ENCODE measurements at places on chromosomes 7 and 10.

DNA sequence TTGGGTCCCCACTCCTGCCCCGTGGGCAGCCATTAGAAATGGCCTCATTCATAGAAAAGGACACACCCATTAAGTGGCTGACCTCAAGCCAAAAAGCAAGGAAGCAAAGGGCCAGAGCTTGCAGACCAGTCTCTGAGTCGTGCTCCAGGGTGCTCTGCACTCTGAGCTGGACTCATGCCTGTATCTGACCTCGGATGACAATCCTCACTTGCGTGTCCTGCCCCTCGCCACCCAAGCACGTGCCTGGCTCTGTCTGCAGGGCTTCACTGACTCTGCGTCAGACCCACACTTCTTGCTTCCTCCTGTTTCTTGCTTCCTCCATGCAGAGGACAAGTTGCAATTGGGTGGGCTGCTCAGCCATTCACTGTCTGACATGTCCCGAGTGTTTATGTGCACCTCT lies 138.8 kb downstream of the OAT start:
- no peak for DNase-seq

GRCh38 chr7:159227433-159227832 lies 82.8 kb upstream of the VIPR2 start:
- DNase-seq = peak; percentile 21

- no peak for DNase-seq
These were observed 72.5 kb upstream of the LRRN3 start for GRCh38 chr7:111018447-111018846.

DNA sequence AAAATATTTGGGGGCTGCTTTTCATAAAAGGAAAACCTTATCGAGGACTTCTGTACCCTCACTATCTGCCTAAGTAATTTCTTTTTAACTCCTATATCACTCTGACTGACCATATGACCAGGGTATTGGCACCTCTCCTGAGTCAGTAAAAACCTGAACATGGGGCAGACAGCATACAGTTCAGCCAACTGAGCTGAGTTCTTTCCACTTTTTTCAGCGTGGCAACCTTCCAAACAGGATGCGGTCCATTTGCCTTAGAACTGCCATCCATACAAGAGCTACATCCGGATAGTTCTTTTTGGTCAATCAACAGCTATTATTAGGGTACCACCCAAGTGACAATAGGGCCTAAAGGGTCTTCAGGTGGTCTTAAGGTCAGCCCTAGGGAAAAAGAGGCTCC lies 122.6 kb downstream of the MARCHF5 start:
- DNase-seq = no peak

- DNase-seq = no peak
These were observed 51.3 kb upstream of the STEAP4 start for GRCh38 chr7:88357781-88358525.

DNA sequence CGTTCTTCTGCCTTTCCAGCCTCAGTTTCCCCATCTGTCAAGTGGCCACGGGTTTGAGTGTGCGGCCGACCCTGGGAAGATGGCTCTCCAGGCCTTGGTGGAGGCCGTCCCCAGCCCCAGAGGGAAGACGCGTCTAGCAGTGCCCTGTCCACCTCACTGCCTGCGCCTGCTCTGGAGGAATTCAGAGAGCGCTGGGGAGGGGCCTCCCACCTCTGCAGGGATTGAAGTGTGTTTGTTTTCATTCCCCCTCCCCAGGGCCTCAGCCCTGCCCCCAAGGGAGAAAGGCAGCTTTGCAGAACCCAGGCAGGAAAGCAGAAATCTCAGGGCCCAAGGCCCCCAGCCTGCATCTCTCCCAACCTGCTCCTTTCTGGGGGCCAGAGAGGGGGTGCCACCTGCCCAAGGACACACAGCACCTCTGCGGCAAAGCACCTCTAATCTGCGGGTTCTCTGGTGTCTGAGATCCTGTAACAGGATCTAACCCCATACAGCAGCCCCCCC lies 91.0 kb downstream of the MICALL2 start:
- no peak for DNase-seq

DNA sequence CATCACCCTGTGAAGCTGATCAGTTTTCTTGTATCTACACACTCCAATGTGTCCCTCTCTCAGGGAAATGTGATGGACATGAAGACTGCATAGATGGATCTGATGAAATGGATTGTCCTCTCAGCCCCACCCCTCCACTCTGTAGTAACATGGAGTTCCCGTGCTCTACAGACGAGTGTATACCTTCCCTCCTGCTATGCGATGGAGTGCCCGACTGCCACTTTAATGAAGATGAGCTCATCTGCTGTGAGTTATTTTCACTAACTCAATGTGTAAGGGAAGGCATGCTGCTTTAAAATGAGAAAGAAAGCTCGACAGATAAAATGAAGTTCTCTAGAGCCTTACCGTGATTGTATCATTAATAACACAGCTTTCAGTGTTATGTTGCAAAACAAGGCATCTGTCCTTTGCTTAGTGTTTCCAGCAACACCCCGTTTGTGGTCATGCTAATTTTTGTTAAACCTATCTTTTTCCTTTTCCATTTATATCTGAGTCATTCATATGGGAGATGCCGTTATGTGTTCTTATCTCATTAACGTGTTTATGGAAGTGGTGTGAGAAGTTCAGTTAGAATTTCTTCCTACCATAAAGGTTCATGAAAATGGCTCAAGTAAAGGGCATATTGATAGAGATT lies 220.9 kb upstream of the PLXDC2 start:
- no peak for DNase-seq

GRCh38 chr7:27240015-27240731 lies 2.4 kb upstream of the EVX1 start:
- DNase-seq = no peak

DNA sequence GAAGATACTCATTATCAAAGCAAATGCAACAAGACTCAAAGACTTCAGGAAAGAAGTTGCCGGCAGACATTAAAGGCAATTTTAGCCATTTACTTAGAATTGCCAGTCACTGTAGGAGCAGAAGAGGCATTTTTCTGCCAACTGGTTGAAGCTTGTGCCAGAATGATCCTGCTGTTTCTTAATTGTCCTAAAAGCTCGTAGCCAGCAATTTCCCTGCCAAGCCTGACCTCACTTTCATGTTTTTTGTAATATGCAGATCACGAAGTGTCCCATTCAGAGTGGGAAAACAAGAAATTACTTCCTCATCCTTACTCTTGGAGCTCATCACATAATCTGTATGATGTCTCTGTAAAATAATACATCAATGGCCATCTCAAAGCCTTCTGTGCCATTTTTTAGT lies 130.9 kb upstream of the ANKRD1 start:
- no peak for DNase-seq

DNA sequence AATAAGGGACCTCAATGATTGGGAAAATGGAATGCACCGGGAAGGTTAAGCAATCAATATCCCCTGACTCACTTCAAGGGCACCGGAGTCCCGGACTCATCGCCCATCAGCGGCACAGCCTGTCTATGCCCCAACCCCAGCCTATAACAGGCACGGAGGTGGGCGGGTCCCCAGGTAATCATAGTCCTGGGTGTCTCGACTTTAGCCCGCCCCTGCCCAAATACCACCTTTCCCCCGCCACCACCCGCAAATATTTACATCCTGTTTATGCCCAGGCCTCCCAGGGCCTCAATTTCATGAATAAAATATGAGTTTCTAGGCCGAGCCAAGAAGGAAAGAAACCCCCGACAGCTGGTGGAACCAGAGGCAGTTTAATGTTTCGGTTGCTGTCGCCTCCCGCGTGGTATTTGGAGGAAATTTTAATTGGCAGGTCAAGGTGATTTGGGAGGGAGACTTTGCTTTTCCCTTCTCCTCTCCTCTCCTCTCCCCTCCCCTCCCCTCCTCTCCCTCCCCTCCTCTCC lies 15.6 kb upstream of the RFC2 start:
- peak; percentile 55 for DNase-seq

DNA sequence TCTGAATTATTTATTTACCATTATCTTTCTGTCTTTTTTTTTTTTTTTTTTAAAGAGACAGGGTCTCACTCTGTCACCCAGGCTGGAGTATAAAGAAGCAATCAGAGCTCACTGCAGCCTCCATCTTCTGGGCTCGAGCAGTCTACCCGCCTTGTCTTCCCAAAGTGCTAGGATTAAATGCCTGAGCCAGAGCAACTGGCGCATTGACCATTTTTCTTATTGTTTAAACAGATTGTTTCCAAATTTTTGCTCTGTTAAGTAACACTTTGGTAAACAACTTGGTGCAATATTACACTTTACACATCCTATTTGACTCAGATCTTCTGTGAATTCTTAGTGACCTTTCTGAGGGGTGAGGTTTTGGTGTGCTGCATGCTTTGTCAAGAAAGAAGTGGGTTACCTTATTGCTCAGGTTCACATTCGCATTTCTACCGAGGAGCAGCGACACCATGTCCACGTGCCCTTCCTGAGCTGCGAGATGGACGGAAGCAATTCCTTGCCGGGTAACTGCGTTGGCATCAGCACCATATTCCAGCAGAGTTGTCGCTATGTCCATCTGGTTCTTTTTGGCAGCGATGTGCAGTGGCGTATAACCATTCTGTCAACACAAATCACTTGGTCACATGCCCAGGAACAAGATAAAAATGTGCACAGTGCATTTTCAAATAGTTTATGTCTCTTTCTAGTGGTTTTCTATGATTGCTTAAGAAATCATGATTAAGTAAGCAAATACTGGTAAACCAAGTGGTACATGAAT lies 203.2 kb downstream of the ANK3 start:
- no peak for DNase-seq

GRCh38 chr7:1972744-1973143 lies 260.0 kb downstream of the MAD1L1 start:
- no peak for DNase-seq

- no peak for DNase-seq
These were observed 500.1 kb upstream of the ZMIZ1 start for GRCh38 chr10:78568620-78569019.

DNA sequence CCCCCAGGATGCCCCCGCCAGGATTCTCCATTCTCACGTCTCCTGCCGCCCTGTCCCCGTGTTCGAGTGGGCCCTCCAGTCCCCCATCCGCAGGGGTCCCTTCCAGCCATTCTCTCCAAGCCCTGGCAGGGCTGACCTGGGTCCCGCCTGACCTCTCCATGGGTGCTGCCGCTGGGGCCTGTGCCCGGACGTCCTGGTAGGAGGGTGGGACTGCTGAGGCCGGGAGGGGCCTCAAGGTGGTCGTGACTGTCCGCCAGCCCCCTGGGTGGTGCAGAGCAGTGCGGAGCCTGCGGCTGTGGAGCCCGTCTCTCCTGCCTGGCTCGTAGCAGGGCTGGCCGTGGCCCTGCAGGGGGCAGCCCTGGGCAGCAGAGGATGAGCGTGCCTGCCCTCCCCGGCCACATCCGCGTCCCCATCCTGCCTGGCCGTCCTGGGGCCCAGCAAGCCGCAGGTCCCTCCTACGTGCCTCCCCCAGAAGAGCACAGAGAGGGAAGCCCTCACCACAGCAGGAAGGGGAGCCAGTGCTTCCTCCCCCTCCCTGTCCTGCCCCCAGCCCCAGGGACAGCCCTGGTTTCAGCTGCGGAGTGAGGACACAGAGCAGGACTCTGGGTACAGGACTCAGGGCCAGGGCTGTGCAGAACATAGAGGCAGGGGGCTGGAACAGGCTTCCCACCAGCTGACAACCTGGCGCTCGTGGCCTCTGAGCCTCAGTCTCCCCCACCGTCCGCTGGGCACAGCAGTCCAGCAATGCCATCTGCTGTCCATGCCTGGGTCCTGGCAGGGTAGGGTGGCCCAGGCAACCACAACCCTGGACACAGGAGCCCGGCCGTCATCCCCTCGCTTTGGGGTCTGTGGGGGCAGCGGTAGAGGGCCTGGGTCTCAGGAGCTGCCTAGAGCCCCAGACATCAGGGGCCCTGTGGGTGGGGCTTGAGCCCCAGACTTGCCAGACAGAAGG lies 1.5 kb upstream of the GRIFIN start:
- DNase-seq = peak; percentile 95

- no peak for DNase-seq
These were observed 26.6 kb downstream of the SEMA3D start for GRCh38 chr7:85160223-85160622.

- no peak for DNase-seq
These were observed 51.7 kb upstream of the MSMB start for GRCh38 chr10:46097576-46098317.

- DNase-seq = no peak
These were observed 95.7 kb upstream of the SFMBT2 start for GRCh38 chr10:7506571-7506970.

GRCh38 chr7:72445580-72445979 lies 33.4 kb upstream of the CALN1 start:
- DNase-seq = no peak

DNA sequence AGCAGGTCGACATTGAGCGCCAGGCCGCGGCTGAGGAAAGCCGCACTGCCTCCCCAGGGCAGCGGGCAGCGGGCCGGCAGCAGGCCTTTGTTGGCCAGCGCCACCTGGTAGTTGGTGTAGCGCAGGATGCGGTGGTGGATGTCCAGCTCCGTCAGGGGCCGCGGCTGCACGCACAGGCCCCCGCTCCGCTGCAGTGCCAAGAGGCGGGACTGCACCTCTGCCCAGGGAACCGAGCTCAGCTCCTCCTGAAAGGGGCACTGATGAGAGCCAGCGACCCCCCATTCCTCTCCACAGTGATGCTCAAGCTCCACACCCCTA lies 5.2 kb downstream of the ATG9B start:
- DNase-seq = no peak

GRCh38 chr7:71465741-71466189 lies 333.8 kb downstream of the GALNT17 start:
- DNase-seq = no peak

GRCh38 chr10:130871406-130871805 lies 440.1 kb downstream of the TCERG1L start:
- no peak for DNase-seq

- no peak for DNase-seq
These were observed 41.9 kb downstream of the RNLS start for GRCh38 chr10:88541116-88541626.

DNA sequence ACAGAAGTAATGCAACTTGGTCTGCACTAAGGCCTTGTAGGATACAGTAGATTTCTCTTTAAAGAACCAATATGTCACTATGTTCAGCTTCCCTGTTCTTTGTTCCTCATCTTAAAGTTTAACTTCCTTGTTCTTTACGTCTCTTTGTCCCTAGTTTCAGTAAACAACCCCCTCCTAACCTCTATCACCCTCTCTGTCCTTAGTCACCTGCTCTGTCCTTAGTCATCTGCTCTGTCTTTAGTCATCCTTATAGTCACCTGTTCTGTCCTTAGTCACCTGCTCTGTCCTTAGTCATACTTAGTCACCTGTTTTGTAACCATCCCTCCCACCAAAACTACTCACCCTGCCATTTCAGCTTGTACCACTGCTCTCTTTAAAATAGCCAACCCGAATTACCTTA lies 144.6 kb upstream of the TMEM106B start:
- DNase-seq = no peak

DNA sequence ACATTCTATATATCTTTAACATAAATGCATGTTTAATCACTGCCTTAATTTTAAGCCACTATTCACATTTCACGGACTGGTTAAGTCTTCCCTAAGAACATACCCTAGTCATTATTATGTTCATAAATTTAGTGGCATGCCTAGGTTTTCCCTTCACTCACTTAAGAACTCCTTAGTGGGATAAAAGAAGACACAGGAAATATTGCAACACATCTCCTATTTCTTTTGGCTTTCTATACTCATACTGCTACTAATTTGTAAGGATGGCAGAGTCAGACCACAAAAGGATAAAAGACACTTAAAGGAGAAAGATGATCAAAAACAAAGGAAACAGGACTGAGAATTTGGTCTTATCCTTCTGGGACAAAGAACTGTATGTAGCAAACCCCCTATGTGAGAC lies 951.4 kb downstream of the SORCS3 start:
- DNase-seq = no peak

All from HTR-8/SVneo (cell line).